ENCODE measurements at places on chromosomes 13 and 19.

GRCh38 chr13:19345916-19346422, 164.3 kb upstream of the TUBA3C start:
- no peak for DNase-seq

DNA sequence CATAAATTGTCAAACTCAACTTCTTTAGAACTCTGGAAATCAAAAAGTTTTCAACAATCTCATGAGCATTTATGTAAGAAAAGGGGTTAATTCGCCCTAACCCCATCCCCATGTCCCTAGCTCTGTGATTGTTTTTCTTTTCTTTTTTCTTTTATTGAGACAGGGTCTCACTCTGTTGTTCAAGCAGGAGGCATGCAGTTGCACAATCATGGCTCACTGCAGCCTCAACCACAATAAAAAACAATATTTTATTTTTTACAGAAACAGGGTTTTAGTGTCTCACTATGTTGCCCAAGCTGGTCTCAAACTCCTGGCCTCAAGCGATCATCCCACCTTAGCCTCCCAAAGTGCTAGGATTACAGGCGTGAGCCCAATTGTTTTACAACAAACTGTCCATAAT, 16.7 kb downstream of the VWA8 start:
- DNase-seq = no peak

- no peak for DNase-seq
These were observed 3.4 kb upstream of the RPS11 start for GRCh38 chr19:49492573-49493405.

DNA sequence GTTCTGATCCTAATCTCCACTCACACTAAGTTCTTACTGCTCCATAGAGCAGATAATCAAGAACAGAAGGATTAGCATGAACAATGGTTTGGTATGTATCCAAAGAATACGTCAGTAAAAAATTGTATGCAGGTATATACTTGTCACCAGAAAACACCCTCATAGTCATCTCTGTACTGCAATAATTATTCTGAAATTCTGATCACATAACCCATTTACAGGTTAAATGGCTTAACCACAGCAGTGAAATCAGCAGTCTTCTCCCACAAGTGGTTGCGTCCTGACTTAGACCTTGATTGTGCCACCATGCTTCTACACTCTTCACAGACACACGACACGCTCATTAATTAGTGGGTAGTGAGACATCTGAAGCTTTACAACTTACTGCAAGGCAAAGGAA, 50.9 kb downstream of the LNX2 start:
- DNase-seq = no peak

DNA sequence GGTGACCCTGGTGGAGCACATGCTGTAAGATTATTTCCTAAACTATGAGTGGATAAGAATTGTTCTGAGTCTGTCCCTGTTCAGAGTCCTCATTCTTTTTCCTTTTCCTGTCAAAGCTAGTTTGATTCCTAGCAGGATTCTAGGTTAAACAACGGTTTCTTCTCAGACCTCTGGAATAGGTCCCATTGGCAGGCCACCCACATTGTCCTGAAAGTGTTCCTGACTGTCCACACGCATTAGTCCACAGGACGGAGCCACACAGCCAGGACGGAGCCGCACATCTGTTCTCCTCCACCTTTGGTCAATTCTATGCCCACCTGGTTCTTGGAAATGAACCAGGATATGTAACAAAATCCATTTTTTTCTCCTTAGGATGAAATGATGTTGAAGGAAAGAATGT, 46.1 kb downstream of the ANKRD10 start:
- no peak for DNase-seq

GRCh38 chr19:35868823-35869326, 501 bp downstream of the APLP1 start:
- DNase-seq = no peak

DNA sequence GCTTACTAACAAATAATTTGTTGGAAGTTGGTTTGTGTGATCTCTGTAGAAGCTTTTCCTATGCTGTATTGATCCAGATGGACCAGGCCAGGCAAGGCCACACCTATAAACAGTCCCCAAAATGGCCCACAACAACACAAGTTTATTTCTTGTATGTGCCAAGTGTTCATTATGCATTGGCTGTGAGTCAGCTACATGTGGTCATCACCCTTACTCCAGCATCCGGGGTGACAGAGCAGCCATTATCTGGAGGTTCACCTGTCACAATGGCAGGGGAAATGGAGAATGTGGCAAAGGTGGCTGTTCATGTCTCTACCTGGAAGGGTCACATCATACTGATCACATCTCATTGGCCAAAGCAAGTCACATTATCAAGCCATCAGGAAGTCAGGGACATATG, 164.3 kb downstream of the DCT start:
- no peak for DNase-seq

- DNase-seq = no peak
These were observed at the start of gene SHANK1 for GRCh38 chr19:50719566-50719965. TSS of gene SHANK1 (minus strand) at chr19:50719802. CDS start at chr19:50716919, 2,883 bp downstream.

DNA sequence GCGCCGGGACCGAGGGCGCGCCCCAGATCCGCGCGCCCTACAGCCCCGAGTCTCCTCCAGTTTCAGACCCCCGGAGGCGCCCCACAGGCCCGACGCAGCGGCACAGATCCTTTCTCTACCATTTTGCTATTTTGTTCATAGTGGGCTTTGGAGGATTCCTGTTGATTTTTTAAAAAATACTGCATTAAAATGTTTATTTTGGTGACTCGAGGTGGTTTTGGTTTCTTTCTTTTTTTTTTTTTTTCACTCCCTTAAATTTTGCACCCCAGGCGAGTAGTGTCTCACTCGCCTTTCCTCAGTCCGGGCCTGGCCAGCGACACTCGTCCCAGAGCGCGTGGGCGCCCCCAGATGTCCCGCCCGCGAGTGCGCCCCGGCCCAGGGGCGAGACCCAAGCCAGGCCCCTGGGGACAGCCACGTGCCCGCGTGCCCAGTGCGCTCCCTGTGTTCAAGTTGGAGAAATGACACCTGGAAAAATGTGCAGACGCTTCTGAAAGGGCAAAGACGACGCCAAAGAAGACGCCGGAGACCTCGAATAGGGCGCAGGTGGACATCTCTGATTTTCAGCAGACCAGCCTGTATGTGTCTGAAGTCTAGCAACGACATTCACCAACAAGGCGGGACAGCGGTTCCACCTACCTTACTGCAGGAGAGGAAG, 471 bp upstream of the INSR start:
- peak; percentile 55 for DNase-seq

- DNase-seq = no peak
These were observed 1.7 kb upstream of the FBXW9 start for GRCh38 chr19:12698138-12698537.

DNA sequence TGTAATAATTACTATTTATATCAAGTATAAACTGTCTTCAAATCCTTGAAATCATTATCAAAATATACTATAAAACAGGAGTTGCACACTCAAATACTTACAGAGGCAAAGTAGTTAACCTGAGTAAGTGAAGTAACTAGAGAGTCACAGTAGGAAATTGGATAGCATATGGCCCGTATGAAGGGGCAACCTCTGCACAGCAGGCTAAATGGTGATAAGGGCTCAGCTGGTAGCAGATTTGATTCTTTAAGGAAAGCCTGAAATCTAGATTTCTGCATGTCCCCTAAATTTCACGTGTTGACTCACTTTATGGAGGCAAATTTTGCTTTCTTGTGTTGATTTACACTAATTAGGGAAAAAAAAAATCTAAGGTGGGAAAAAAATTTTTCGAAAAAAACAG, 46.4 kb downstream of the STOML3 start:
- DNase-seq = no peak

DNA sequence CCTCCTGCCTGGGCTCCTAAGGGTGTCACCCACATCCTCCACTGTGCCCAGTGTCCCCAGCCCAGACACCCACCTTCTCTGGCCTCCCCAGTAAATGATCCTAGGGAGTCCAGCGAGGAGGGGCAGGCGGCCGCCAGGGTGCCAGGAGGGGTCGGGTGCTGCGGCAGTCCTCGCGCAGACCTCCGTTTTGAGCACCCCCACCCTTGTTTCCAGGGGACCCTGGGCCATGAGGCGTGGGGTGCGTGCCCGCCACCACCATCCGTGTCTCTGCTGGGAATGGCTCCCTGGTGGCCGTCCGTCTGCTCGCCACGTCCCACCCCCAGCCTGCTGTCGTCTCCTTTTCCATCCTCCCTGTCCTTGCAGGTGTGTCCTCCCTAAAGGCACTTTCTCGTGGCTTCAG, 133.0 kb downstream of the KDM4B start:
- no peak for DNase-seq

GRCh38 chr19:632579-633067, 714 bp downstream of the POLRMT start:
- no peak for DNase-seq

GRCh38 chr13:34749046-34749445, 193.0 kb upstream of the NBEA start:
- no peak for DNase-seq

DNA sequence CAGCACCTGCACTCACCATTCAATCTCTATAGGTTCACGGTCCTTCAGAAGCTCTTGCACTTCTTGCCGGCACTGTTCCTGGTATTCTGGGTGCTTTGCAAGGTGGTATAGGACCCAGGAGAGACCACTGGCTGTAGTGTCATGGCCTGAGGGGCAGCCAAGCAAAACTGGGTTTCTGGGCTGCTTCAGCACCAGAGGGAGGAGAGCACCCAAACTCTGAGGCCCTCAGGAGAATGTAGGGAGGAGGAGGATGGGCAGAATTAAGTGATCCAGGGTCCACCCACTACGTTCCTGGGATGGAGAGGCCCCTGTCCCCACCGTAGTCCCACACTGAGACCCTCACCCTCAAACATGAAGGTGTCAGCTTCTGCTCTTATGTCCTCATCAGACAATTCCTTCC, 12.3 kb downstream of the CYP4F11 start:
- no peak for DNase-seq

DNA sequence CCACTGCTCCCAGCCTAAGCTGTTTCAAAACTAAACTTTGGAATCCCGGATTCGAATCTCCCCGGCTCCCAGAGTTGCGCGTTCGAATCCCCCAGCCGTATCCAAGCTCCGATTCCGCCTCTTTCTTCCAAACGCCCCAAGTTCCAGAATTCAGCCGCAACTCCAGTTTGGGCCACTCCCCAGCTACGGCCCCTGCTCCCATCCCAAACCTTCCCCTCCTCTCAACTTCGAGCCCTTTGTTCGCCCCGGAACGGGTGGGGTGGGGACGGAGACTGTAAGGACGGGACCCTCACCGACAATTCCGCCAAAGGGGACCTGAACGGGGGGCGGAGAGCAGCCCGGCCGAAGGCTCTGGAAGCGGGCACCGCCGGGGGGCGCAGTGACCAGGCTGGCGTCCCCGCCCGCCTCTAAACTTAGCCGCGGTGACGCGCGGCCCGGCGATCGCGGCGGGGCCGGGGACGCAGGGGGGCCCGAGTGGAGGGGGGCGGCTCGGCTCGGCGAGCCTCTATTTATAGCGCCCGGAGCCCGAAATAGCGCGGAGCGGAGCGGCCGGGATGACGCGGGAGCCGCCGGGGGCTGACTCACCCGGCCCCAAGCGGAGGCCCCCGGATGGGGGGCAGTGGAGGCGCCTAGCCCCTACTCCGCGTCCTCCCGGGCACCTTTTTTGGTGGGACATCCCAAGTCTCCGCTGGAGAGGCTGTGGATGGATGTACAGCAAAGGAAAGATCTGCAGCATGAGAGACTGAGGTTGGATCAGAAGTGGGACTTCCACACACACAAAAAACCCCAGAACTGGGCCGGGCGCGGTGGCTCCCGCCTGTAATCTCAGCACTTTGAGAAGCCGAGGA, 4.9 kb upstream of the ERCC1 start:
- no peak for DNase-seq

DNA sequence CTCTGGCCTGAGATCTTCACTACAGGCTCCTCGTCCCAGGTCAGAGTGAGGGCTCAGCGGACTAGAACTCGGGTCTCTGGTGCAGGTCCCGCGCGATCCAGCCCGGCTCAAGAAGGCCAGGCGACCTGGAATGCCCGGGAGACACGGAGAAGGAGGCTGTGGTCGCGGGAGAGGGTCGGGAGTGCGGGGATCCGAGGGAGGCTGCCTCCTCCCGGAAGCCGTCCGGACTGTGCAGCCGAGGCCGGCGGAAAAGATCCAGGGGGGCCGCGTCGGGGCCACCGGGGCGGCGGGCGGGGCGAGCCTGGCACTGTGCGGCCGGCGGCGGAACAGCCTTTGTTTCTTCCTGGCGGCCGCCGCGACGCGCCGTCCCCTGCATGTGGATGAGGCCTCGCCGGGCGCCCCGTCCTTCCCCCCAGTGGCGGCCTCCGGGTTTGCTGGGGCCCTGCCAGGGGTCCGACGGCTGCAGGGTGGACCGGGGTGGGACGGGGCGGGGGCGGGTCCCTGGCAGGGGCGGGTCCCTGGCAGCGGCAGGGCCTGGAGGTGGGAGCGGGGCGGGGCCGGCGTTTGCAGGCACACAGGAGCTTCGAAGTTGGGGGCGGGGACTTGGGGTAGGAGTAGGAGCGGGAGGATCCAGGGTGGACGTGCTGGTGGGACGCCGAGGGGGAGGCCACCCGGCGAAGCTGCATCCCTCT, 1.0 kb upstream of the SLC7A10 start:
- no peak for DNase-seq

DNA sequence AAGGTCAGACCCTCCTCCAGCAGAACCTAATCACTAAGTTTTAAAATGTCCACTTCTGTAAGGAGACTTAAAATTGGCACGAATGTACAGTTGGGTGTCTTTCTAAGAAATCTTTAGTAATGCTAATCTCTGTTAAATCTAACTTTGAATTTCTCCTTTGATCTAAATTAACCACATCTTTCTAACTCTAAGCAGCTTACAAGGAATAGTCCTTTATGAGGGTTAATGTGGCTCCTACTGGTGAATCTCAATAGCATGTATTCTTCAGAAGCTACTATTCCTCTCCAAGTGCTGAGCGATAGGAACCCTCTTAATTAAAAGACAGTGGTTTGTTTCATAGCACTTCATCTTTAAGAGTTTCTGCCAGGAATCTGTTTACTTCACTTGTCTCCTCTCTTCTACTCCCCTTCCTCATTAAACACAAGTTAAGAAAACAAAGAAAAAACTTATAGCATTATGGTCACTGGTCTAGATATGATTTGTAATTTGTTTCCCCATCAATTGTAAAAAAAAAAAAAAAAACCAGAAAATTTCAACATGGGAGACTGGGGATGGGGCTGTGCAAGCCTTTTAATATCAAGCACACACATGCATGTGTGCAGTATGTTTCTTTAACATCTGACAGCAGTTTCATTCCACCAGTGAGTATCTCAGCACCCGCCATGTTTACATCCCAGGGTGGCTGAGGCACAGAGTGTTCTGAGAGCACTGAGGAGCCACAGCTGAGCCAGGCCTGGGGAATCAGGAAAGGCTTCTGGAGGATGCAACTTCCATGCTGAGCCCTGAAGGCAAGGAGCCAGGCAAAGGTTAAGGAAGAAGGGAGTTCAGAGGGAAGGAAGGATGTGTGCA, 57.7 kb downstream of the ATP7B start:
- no peak for DNase-seq

- no peak for DNase-seq
These were observed 14.5 kb downstream of the FFAR2 start for GRCh38 chr19:35462476-35462953.
